Mononuclear cell (primary cell): ENCODE measurements at places on chromosomes 6 and 20. TPM values are rescaled to one million over a fixed set of nuclear protein-coding genes. Genes with fewer than 3 reads are reported as not detected.

Gene OTOR
- total RNA-seq, result not detected

Gene DDO
- total RNA-seq, result 0.52 TPM

Gene SLC24A3
- 1.0 TPM for total RNA-seq

Gene ARID1B
- total RNA-seq, result 107 TPM

Gene GPX5
- not detected for total RNA-seq

Gene SEMG1
- not detected for total RNA-seq

Gene F13A1
- 158 TPM for total RNA-seq

Gene CST3
- total RNA-seq, result 486 TPM

Gene NOL7
- total RNA-seq, result 46.2 TPM

Gene SMPDL3A
- 10.7 TPM for total RNA-seq

Gene DYNLT2
- 7.2 TPM for total RNA-seq

Gene SPTLC3
- total RNA-seq, result 1.0 TPM

Gene BMP7
- total RNA-seq, result not detected
